ENCODE measurements at places on chromosomes 1 and 21.

DNA sequence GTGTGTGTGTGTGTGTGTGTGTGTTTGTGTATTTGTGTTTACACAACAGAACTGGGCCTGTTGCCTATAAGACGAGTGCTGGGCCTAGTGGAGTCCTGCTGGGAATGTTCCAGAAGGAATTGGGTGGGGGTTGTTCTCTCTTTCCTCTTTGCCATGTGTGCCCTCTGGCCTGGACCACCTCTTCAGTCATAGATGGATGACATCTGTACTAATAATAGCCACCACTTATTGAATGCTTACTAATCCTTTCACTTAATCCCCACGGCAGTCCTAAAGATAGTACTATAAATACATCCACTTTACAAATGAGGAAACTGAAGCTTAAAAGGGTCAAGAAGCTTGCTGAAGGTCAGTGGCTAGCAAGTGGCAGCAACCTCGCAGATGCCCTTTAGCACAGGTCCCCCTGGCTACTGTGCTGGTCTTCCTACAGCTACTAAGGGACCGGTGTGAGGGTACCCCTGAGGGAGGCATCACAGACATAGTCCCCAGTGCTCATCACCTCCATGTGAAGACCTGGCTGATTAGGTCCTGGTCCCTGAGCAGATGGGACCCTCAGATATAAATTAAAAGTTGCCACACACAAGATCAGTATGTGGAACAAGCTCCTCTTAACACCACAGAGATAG is 55.2 kb upstream of the KIF1B start:
- DNase-seq, result no peak

GRCh38 chr1:20551945-20552727 is at the start of gene FAM43B:
Gene FAM43B, plus strand, starts transcription at chr1:20552573. Its CDS starts 401 bp downstream, at chr1:20552974.
- no peak for DNase-seq

- no peak for DNase-seq
Observed at GRCh38 chr1:48216313-48216712, 6.2 kb upstream of the SLC5A9 start.

DNA sequence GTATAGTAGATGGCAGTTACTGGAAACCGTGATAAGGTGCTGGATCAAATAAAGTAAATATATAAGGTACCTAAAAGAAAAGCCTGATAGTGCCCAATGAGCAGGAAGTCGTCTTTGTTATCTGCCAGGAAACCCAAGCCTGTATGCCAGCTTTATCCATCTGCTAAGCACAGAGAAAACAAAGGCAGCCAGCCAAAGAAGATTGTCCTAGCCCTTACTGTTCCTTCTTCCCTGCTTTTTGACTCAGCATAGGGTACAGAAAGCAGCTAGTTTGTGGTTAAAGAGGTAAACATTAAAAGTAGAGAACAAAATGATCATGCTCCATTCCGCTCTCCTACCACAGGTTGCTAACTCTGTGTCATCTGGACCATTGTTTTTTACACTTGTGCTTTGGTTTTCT is 10.1 kb downstream of the KRTAP22-2 start:
- DNase-seq, result no peak

DNA sequence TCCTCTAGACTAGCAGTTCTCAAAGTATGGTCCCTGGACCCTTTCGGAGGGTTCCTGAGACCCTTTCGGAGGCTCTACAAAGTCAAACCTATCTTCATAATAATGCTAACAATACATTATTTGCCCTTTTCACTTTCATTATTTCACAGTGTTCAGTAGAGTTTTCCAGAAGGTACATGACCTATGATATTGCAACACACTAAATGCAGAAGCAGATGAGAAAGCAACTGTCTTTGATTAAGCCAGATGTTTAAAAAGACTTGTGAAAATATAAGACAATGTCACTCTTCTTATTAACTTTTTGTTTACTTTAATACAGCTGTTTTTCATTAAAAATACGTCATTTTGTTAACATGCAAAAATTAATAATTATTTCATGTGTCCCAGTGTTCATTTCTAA is 5.8 kb downstream of the KCNJ10 start:
- no peak for DNase-seq

DNA sequence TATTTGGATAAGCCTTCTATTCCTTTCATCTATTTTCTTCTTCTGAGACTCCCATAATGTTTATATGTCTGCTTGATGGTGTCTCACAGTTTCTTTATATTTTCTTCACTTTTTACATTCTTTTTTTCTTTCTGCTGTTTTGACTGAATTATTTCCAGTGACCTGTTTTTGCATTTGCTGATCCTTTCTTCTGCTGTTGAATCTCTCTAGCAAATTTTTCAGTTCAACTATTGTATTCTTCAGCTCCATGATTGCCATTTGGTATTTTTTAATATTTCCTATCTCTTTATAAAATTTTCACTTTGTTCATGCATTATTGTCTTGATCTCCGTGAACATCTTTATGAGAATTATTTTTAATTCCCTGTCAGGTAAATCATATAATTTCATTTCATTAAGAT is 122.3 kb upstream of the ST6GALNAC5 start:
- no peak for DNase-seq

DNA sequence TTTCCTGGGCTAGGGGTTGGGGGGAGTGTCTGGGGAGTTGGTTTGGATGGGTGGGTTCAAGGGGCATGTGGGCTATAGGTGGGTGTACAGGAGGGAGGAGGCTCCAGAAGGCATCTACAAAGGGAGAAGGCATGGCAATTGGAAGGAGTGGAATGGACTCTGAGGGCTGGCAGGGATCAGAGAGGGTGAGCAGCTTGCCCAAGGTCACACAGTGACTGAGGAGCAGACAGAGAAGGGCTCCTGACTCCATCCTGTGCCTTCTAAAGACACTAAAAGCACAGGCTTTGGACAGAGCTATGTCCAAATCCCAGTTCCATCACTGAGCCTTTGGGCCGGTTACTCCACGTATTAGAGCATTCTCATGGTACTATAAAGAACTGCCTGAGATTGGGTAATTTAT is 151.8 kb downstream of the PTPRU start:
- no peak for DNase-seq

- DNase-seq, result no peak
Observed at GRCh38 chr1:56468518-56468917, 110.8 kb downstream of the PLPP3 start.

DNA sequence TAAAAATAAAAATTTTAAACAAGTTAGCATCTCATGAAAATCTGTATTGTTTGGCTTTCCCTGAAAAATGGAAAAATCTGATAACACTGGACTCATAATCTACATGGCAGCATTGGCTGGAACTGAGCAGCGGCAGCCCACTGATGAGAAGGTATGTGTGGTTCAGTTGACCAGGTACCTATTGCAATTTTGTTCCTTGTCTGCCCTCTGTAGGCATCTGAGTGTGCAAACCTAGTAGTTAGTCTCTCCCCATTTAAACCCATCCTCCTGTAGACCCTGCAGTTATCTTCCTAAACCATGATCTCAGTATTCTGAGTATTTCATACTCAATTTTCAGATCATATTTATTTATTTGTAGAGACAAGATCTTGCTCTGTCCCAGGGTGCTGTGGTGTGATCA is 59.4 kb upstream of the SERBP1 start:
- DNase-seq, result no peak

Measured in stimulated activated CD4-positive, alpha-beta T cell treated with anti-CD3 and anti-CD28 coated beads, Interleukin-1b, Interleukin-23, amount 100 ng/mL, for 1 hour (primary cell).